Suppressor macrophage treated with lipopolysaccharide for 4 hours (primary cell): ENCODE measurements at places on chromosomes 7 and 10.

DNA sequence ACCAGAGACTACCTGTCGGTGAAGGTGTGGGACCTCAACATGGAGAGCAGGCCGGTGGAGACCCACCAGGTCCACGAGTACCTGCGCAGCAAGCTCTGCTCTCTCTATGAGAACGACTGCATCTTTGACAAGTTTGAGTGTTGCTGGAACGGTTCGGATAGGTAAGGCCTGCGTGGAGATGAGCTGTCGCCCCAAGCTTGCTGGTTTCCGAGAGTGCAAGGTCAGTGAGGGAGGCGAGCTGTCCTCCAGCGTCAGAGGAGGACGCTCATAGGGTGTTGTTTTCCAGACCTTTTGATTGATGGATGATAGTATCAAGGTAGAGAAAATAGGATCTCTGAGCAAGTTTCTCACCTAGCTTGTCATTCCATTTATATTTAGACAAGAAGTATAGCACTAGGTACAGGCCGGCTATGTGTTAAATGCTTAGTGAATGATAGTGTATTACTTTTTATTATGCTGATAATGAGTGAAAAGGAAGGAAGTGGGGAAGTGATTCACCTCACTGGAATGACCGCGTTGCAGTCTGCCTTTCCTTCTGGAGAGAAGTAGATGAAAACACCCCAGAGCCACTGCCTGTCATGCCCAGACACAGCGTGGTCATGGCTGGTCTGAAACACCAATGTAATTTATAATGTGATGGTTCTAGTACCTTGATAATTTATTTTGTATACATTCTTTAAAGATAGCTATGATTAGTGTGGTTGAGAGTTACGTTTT lies 33.9 kb downstream of the BNIP3 start:
- no peak for DNase-seq

GRCh38 chr10:16193241-16193640 lies 243.6 kb upstream of the PTER start:
- no peak for DNase-seq

- no peak for DNase-seq
These were observed 48.6 kb downstream of the EXOC4 start for GRCh38 chr7:133301444-133301843.

DNA sequence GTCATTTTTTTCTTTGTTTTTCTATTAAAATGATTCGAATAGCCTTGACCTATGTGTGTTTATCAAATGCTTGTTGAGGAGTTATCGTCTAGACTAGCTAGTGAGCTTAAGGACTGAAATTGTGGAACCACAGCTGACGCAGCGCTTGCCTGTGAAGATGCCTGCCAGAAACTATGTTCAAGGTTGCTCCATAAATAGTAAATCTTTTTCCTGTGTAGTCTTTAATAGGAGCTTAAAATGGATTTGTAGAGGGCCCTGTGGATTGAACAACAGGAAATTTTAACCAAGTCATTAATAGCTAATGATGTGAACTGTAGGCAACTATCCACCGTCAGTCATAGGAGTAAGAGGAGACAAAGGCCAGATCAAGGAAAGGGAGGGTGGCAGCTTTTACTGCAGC lies 145.1 kb downstream of the GNAI1 start:
- DNase-seq: no peak

- DNase-seq: no peak
These were observed 70.8 kb downstream of the GRK5 start for GRCh38 chr10:119278126-119278709.

DNA sequence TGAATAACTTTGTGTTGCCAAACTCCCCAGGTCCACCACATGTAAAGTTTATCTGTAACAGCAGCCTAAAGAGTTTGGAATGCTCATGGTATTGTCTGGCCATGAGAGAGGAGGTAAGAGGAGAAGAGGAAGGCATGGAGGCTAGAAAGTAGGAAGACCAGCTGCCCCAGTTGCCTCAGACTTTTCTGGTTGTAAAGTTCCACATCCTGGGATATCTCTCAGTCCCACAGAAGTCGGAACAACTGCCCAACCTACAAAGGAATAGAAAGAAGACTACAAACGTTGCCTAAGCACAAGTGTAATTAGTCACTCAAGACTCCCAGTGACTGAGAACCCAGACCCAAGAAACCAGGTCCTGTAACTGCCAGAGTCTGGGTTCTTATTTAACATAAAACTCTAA lies 47.3 kb downstream of the CREB3L2 start:
- no peak for DNase-seq

- no peak for DNase-seq
These were observed 42.0 kb downstream of the ZNF783 start for GRCh38 chr7:149304006-149304405.

- no peak for DNase-seq
These were observed 504 bp upstream of the TRRAP start for GRCh38 chr7:98877692-98878364.

GRCh38 chr7:117024811-117025210 lies 71.5 kb downstream of the ST7 start:
- no peak for DNase-seq

- peak; percentile 22 for DNase-seq
These were observed 8.4 kb downstream of the OSBPL3 start for GRCh38 chr7:24971333-24972165.

DNA sequence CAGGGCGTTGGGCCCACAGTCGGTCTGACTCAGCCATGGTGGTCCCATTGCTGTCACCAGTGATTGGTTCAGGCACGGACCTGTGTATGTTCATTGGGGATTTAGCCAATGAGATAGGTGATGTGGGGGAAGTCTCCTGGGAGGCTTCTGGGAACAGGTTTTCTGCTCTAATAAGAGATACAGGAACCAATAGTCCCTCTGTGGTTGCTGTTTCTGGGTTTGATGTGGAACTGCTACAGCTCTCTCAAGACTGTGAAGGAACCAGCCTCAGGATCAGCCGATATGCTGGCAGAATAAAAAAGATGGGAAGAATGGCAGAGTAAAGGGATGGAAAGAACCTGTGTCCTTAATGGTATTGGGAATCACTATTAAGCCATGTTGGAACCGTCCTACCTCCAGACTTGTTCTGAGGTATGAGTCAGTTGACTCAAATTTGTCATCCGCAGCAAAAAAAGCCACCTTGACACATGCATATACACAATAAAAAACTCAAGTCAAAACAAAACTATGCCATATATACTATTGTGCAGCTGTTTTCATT lies 70.6 kb downstream of the MCMBP start:
- DNase-seq: no peak

DNA sequence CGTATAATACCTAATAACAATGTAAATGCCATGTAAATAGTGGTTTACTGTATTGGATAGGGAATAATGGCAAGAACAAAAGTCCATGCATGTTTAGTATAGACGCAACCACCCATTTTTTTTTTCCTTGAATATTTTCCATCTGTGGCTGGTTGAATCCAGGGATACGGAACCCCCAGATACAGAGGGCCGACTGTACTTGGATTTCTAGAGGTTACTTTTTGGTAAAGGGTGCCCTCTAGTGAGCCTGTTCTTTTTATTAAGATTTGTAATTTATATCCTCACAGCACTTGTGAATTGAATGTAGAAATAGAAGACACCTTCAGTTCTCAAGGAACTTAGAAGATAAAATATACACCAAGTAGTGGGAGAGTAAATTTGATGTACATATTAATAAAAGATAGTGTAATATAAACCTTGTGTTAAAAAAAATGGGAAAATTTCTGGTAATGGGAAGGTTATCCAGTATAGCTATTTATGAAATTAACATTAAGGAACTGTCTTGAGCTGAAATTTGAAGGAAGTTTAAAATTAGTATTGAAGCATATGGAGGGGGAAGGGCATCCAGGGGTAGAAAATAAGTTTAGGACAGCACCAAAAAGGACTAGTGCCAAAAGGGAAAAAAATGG lies 32.0 kb downstream of the EXOC6 start:
- peak; percentile 55 for DNase-seq

- peak; percentile 43 for DNase-seq
These were observed 19.3 kb downstream of the MACC1 start for GRCh38 chr7:20197837-20198236.

DNA sequence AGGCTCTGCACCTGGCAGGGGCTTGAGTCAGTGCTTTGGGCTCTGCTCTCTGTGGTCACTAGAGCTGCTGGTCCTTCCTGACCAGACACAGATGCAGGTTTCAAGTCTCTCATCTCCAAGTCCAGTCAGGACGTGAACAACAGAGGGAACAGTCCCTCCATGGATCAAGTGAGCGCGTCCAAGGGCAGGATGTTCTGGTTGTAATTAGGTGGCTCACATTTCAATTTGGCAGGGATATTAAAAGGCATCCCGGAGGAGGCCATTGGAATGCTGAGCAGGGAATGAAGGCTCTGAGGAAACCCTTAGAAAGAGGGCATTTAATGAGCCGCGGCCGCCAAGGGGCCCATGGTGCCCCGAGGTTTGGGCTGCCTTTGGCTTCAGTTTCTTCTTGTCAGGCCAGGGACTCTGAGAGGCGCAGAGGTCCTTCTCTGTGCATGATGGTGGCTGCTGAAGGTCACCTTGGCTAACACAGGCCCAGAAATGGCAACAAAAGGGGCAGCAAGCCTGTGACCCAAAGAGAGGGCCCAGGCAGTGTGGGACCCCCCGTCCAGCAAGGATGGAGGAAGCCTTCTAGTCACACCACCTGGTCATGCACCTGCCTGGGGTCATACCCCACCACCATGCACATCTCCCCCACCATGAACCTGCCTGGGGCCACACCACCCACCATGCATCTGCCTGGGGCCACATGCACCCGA lies 30.7 kb upstream of the INPP5A start:
- DNase-seq: no peak

DNA sequence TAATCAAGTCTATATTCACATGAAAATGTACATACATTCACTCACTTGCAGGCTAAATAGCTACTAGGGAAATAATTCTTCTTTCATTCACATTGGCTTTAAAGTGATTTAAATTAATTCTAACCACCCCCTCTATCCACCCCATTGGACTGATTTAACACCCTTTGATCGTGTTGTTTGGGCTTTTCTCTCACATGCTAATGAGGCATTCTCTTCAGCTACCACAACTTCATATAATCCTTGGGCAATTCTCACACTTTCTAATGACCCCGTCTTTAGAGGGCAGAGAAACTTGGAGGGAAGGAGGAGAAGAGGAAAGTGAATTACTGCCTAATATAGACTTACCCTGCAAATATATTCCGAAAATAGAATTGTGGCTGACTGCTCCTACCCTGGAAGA lies 24.6 kb downstream of the GRM3 start:
- DNase-seq: no peak

DNA sequence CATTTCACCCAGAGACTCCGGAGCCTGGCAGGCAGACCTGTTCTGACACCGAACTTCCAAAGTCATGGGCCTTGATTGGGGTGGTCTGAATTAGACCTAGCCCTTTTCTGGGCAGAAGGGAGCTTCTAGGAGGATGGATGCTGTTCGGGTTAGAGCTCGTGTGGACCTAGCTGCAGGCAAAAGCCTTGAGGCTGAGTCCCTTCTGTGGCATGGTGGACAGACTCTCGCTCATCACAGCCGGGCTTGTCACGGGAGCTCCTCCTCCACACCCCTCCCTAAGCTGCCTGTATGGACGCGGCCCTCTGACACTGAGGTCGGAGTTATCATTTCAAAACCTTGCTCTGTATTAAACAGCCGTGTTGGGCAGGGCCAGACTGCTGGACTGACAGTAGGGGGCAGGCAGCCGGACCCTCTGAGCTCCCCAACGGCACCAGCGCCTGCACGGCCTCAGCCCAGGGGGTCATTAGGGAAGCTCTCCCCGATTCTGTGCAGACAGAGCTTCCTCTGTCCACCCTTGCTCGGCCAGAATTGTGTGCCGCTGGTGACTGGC lies 2.2 kb downstream of the IRF5 start:
- DNase-seq: peak; percentile 79

- no peak for DNase-seq
These were observed 84.7 kb downstream of the AUTS2 start for GRCh38 chr7:69683002-69683401.

DNA sequence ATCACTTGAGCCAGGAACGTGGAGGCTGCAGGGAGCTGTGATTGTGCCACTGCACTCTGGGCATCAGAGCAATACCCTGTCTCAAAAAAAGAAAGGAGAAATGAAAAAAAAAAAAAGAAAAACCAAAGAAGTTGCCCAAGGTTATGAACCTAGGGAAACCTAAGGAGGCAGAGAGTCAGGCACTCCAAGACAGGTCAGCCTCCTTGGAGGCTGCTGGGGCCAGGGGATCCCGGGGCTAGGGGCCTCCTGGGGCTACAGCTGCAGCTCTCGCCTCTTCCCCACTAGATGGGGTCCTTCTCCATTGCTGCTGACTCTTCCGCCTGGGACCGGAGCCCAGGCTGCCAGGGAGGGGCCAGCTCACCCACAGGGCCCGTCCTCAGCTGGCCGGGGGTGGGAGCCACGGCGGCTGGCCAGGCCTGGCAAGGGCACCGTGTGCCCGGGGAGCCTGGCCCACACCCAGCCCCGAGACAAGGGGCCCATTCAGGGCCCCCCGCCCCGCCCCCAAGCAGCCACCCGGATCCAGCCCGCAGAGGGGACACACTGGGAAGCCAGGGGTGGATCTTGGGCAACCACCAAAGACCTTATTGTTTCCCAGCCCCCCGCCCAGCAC lies 1.7 kb upstream of the SPACDR start:
- DNase-seq: peak; percentile 57

DNA sequence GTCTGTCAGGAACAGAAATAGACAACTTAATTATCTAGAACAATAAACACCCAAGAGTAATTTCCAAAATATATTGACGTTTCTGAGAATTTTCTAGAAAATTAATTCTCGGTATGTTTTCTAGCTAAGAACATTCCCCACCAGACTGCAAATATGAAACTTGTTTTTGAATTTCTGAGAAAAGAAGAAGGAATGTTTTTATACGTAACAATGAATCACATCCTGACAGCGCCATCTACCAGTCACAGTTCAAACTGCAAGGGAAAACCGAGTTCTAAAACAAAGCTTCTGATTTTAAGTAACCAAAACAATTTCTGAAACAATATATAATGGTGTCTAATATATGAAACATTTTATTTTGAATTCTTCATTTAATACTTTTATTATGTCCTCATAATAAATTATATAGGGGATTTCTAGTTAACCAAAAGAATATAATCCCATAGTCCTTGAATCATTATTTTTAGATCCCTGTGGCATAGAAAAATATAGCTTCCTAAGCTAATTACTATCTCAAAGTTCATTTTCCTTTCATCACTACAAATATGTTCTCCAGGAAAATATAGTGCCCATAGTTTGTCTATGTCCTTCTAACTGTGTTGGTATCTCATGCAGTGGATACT lies 34.5 kb upstream of the MEOX2 start:
- peak; percentile 47 for DNase-seq
